ENCODE measurements at places on chromosomes 3 and 15.

GRCh38 chr3:38611866-38612265, 37.6 kb downstream of the SCN5A start:
- no peak for DNase-seq

- no peak for DNase-seq
Measured at GRCh38 chr3:56357266-56357665, 111.0 kb downstream of the ERC2 start.

DNA sequence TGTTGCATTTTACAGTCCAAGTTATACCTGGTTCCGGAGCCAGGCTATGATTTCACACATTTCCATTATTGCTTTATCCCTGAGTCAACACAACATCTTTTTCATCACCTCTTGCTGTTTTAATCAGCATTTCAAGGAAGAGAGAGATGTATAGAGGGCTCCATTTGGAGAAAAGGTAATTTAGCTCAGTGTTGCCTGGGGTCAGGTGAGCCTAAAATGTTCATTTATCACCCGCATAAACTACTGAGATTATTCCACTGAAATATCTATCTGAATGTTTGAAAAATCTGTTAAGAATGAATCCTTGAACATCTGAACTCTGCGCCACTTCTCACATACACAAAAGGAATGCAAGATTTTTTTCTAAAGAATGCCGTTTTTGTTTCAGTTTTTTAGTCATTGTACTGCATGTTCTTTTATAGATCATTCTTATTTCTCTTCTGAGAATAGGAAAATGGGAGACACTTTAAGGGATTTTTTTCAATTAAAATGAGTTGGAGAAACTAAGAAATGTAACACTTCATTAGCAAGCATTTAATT, 51.5 kb upstream of the AGTR1 start:
- DNase-seq, result no peak

DNA sequence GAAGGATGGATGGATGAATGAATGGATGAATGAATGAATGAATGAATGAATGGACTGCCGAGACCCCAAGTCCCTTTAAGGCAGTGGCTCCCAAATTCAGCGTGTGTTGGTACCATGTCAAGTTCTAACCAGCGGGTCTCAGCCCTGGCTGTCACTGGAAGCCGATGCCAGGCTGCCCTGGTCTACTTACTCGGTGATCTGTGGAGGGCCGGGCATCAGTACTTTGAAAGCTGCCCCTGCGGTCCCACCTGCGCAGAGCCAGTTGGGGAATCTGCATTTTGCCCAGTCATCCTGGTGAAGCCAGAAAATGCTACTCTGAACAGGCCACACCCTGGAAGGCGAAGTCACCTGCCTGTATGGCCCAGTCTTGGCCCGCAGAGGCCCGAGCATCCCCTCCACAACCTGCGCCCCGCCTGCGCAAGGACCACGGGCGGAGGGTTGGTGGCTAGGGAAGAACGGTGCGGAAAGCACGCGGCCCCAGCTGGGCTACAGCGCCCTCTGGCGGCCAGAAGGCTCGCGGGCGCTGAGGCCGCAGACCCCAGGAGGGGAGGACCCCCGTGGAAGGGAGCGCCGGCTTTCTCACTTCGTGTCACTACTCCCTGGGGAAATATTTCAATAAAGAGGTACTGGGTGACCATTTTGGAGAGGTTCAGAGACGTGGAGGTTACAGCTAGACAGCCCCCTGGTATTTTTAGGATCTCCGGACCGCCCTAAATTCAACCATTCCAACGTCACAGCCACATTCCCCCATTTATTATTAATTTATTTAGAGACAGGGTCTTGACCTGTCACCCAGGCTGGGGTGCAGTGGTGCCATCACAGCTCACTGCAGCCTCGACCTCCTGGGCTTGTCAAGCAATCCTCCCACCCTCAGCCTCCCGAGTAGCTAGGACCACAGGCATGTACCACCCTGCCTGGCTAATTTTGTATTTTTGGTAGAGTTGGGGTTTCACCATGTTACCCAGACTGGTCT, 34.9 kb downstream of the PRKCD start:
- peak; percentile 13 for DNase-seq

- no peak for DNase-seq
Measured at GRCh38 chr3:138114431-138114918, 933 bp downstream of the DZIP1L start.

- no peak for DNase-seq
Measured at GRCh38 chr3:27479806-27480543, 4.2 kb downstream of the SLC4A7 start.

DNA sequence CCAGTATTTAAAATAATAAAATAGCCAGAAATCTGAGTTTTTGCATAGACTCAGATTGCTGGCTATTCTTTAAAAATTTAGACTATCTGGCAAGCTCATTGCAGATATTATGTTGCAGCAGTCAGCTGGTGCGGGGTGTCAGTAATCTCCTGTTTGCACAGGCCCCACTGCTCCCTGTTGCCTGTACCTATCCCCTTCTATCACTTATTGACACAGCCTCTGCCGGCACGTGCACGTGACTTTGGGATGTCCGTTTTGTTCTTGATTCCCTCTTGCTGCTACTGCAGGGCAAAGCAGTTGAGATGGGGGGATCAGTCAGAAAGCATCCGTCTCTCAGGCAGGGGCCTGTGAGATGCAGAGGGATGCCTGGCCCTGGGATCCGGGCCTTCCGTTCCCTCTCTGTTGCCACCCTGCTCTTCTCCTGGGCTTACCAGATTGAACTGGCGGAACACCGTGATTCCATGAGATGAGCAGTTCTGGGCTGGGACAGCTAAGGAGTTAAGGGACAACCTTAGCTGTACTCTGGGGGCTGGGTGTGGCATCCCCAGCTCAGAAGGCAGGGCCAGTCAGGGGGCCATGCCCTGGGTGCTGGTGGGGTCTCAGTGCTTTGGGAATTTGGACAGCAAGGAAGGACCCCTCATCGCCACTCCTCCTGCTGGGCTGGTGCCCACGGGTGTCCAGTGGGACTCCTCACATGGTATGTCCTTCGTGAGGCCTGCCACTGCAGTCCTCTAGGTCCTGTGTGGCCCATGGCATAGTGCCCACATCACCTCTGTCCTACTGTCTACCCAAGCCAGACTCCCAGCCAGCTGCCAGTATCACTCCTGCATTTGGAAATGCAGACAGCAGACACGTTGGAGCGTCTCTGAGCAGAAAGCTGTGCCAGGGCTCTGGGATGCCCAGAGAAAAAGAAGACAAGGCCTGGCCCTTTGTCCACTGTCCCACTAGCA, 11.8 kb downstream of the MRAS start:
- DNase-seq, result no peak

GRCh38 chr15:58440158-58440910, 8.5 kb downstream of the LIPC start:
- DNase-seq, result no peak

- DNase-seq, result no peak
Measured at GRCh38 chr3:105415951-105416350, 49.2 kb downstream of the ALCAM start.

GRCh38 chr3:63124090-63124489, 154.0 kb upstream of the SYNPR start:
- DNase-seq, result no peak

DNA sequence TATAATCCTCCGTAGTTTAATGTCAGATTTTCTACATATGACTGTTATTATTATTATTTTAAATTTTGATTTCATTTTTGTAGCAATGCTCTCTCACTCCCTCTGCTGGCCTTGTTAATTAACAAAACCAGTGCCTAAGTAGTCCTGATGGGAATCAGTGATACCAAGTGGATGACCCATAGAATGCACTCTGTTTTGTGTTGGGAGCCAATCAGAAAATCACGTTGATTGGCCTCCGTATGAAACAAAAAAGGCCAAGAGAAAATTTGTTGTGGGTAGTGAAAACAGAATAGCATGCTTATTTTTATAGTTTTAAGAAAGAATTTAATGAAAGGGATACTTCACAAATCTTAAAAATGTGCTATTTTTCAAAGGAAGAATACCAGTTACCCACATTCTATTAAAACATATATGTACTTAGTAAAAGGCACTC, 34.4 kb upstream of the MEIS2 start:
- DNase-seq, result no peak

DNA sequence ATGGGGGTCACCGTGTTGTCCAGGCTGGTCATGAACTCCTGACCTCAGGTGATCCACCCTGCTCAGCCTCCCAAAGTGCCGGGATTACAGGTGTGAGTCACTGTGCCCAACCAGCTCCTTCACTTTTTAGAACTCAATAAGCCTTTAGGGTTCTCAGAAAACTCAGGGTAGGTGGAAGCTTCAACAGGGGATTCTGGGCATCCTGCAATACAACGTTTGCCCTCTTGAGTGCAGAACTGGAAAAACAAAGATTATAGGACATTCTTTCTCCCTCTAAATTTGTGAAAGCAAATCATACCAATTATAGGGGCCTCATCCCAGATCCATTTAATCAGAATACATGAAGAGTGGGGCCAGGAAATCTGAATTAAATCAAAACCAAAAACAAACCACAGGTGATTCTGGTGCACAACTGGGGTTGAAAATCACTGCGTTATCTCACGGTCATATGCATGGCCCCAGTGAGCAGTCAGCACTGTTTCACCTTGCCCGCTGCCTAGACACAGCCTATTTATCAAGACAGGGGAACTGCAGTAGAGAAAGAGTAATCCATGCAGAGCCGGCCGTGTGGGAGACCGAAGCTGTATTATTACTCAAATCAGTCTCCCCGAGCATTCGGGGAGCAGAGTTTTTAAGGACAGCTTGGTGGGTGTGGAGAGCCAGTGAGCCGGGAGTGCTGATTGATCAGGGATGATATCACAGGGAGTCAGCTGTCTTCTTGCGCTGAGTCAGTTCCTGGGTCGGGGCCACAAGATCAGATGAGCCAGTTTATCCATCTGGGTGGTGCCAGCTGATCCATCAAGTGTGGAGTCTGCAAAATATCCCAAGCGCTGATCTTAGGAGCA, 58.4 kb downstream of the TMEM44 start:
- no peak for DNase-seq

GRCh38 chr15:90004671-90005070, 3.5 kb downstream of the ZNF710 start:
- DNase-seq, result no peak

DNA sequence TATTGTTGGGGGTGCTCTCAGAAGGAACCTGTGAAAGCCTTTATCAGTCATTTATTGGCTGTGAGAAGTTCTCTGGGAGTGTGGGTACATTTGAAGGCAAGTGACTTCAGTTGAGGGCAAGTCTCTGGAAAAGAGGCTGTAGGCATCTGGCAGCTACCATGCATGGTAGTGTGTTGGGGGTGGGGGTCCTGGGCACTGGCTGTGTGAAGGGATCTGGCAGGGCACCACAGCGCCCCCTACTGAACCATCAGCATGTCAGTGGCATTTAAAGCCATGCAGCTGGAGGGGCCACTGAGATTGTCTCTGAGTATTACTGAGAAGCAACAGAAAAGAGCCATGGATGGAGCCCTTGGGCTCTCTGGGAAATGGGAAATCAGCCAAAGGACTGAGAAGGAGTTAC, 30.6 kb downstream of the CRTAP start:
- DNase-seq, result no peak

DNA sequence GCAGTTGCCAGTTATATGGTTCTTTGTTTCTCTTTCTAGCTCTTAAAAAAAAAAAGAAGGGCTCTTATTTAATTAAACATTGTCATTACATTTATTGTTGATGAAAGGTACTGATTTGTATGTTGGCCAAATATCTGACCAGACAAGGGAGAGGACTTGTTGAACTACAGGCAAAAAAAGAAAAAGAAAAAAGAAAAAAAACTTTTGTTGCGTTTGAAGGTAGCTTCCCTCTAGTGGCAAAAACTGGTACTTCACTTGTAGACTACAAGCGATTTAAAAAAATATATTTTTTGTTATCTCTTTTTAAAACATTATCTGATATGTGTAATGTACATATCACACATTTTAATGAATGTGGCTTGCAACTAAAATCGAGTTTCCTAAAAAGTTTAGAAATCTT, 280.6 kb downstream of the ROBO2 start:
- DNase-seq, result no peak

GRCh38 chr3:76040946-76041345, 255.6 kb upstream of the ZNF717 start:
- DNase-seq, result no peak

DNA sequence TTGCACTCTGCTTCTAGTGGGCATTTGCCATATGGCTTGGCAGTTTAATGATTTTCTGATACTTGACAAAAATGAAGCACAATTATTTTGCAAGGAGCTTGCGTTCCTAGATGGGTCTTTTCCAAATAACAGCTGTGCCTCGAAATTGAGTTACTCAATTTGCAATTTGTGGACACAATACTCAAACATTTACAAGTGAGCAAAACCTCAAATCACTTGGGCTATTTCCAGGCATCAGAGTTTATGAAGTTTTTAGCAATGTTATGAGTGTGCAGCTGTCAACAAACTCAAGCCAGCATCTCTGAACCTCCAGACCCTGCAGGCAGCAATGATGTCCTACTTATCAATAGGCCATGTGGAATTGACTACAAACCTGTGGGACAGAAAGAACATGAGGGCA, 41.3 kb downstream of the NMNAT3 start:
- DNase-seq, result no peak

- DNase-seq, result no peak
Measured at GRCh38 chr3:179068779-179069530, 2.7 kb downstream of the ZMAT3 start.

DNA sequence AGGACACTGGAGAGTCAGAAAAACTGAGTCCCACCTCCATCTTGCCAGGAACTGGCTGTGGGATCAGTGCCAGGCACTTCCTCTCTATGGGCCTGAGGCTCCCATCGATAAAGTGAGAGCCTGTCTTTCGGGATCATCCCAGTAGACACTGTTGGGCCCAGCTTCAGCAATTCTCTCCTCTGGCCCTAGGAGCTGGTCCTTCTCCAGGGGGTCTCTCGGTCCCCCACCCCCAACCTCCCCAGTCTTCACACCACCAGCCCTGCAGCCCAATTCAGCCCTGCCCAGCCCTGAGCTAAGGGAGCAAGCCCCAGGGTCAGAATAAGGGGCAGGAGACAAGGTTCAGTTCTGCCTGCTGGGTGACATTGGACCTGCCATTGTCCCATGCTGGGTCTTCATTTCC, 4.5 kb upstream of the LCTL start:
- no peak for DNase-seq

- DNase-seq, result no peak
Measured at GRCh38 chr3:28077572-28077971, 163.8 kb upstream of the CMC1 start.

- DNase-seq, result no peak
Measured at GRCh38 chr15:74293021-74293810, 57.1 kb downstream of the CCDC33 start.

DNA sequence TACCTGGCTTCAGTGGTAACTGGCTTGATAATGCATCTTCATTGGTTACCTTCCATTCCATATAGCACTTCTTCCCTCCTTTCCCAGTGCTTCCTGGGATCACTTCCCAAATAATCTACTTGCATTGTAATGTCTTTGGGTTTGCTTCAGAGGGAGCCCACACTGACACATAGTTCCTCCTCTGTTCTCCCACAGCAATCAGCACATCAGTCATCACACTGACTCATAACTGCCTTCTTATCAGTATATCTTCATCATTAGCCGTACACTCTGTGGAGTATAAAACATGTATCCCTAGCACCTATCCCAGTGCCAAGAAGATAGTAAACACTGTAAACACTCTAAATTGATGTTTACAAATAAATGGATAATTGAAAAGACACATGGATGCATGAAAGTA, 91.4 kb upstream of the SCN10A start:
- no peak for DNase-seq

GRCh38 chr15:47551079-47551478, 166.2 kb upstream of the SEMA6D start:
- DNase-seq, result no peak

- no peak for DNase-seq
Measured at GRCh38 chr3:124886168-124887056, 753 bp downstream of the ITGB5 start.
